ENCODE measurements at places on chromosomes 4 and X.

DNA sequence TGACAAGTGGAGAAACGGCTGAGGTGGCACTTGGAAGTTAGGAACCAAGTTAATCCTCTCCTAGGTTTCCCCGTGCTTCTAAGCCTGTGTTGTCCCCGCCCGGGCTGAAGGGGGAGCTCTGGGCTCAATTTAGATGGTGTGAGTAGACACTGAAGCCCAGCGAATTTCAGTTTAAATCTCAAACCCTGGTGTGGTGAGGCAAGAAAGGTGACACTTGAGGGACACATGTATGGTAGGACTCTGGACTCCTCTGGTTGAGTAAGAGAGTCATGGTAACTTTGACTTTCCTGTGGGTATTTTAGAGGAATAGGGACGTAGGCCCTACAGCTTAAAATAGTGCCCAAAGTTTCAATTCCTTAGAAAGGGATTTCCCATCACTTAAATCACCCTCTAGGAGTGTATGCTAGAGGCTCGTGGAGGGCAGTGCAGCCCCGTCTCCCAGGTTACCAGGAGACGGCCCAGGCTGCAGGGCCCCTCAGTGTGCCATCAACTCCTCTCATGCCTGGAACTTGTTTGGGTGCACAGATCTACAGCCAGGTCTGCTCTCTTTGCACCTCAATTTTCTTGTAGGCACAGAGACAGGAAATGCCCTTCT, 24.0 kb downstream of the HAND2 start:
- peak; percentile 62 for DNase-seq

DNA sequence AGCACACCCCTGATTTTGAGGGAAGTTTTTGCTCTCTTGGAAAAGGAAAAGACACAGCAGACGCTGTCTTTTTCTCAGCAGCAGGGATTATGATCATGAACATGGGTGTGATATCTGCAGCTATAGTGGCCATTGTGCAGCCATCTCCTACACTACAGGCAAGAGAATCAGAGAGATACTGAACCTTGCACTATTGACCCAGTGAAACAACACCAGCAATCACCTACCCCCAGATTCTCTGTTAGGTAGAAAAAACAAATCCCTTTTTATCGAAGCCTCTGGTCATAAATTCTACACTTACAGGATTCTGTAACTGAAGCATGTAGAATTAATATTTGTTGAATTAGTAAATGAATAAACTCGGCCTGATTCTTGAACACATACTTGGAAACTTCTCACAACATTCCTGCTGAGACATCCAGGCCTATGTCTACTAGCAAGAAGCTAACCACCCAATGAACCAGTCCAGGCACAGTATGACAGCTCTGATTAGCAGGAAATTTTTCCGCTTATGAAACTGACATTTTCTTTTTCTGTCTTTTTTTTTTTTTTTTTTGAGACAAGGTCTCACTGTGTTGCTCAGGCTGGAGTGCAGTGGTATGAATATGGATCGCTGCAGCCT, 5.0 kb upstream of the AFAP1 start:
- no peak for DNase-seq

GRCh38 chr4:47484168-47484567, 907 bp upstream of the ATP10D start:
- no peak for DNase-seq

GRCh38 chrX:87975365-87975764, 457.8 kb downstream of the KLHL4 start:
- DNase-seq, result no peak

- DNase-seq, result no peak
Observed at GRCh38 chr4:27239641-27240040, 379.0 kb downstream of the STIM2 start.

DNA sequence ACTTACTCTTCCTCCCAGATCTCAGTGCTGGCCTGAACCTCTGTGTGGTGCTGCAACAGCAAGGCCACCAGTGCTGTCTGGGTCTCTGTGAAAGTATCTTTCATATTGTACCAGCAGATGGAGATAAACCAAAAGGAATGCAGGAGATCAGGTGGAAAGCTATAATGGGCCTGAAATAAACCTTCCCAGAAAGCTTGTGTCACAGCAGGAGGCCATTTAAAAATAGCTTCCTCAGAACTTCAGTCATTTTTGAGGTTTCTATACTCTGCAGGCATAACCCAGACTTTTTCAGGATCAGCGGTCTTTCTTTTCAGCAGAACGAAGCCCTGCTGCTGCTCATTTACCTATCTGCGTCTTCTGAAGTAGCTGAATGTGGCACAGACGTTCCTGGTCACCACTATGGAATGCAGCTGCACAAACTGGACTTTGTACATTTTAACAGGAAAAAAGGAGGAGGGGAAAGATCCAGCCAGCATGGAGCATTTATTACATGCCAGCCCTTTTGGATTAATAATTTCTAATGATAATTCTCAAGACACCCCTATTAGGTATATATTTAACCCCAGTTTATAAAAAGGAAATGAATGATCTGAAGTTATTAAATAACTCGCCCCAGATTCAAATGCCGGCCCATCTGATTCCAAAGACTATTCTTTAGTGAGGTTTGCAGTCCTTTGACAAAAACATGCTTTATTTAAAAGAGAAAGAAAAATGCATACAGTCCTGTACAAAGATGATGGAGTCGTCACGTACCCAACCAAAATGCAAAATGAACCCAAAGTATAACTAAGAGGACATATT, 119.7 kb downstream of the NFKB1 start:
- peak; percentile 20 for DNase-seq

DNA sequence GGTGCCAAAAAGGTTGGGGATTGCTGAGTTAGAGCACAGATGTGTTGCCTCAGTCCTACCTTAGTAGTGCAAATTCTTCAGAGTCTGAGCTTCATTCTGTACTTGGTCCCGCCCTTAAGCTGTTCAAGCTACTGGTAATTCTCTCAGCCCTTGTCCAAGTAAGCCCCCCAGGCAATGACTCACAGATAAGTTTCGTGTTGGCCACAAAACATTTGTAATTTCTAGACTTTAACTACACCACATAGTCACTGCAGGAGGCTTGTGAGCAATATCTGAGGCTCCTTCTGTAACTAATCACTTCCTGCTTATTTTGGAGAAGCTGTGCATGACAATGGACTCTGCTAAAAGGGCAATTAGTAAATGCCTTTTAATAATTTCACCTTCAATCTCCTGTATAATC, 1420.5 kb downstream of the PCDH7 start:
- peak; percentile 41 for DNase-seq

DNA sequence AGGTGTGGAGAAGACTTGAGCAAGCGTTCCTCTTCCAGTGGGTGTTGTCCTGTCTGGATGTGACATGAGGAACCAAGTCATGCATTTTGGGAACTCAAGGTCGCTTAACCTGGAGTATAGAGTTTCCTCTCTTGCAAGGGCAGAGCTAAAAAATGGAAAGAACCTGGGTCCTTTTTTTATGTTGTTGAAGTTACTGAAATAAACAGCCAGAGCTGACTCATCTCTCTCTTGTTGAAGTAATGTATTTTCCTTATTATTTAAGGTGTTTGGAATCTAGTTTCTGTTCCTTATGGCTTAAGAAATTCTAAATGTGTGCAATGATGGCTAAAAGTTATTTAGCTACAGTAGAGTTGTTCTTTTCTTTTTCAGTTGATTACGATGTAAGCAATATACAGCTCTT, 314.5 kb downstream of the CAMK2D start:
- no peak for DNase-seq

DNA sequence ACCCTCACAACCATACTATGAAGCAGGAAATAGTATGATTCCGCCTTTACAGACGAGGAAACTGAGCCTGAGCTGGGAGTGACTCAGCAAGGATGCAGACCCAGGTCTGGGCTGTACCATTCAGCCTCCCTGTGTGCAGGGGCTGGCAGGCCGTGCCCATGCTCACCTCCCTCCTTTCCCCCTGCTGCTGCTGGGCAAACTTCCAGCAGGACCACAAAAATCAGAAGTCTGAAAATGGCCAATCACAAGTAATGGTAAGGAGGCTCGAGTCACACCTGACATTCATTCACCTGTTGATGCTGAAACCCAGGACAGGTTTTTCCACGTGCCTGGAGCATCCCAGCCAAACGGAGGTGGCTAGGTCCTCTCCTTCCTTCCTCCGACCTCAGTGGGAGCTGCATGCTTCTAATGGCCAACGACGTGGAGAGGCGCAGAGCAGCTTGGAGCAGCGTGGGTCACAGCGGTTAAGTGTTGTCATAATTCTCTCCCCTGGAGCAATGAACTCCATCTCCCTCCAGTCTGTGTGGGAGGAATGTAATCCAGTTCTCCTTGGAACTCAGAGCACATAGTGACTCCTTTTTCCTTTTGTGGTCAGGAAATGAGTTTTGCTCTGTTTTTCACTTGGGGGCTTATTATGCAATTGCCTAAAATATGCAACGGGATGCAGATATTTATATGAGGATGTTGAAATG, 371.7 kb downstream of the BCOR start:
- DNase-seq, result peak; percentile 38

DNA sequence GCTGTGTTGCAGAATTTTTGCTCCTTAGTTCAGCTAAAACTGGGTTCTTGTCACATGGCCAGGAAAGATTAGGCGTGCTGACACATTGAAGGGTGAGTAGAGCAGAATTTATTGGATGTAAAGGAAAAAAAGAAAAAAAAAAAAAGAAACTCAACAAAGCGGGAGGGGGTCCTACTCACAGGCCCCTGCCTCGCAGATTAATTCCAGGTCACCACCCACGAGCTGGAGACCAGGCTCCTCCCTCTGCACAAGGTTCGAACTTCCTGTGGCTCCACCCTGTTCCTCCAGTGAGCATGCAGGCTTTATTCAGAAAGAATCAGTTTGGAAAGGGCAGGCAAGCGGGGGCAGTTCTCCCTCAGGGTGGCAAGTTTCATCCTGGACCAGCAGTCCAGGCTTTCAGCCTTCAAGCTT, 17.1 kb downstream of the MGST2 start:
- DNase-seq, result no peak

DNA sequence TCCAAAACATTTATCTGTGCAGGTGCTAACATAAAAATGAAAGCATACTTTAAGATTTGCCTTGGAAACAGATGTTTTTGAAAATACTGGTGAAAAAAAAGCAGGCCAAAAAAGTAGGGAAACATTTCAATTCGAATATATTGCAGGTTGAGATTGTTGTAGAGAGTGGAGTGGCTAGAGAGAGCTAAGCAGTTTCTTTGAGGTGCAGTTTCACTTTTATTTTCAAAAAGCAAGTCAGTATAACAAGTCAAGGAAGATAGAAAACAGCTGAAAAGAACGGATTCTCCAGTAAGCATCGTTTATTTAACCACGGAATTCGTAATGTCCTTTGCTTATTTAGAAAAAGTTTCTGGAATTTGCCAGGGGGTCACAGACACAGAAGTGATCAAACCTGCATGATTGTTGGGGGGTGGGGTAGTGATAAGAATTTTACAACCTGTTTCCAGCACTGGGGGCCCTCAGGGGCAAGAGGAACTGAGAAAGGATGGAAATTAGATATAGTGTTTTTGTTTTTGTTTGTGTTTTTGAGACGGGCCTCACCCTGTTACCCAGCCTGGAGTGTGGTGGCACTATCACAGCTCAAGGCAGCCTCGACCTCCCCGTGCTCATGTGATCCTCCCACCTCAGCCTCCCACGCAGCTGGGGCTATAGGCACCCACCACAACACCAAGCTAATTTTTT, 175.0 kb downstream of the TENM3 start:
- no peak for DNase-seq

DNA sequence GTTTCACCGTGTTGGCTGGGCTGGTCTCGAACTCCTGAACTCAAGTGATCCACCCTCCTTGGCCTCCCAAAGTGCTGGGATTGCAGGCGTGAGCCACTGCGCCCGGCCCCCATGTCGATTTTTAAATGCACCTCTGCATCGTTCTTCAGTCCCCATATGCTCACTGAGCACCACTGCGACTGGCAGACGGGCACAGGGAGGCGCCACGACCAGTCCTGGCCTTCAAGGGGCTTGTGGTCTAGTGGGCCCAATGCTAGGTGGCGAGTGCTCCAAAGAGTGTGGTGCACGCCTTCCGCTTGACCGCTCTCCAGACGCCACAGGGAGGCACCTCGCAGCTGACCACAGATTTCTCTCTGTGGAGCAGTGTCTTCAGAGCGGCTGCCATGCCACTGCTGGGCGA, 11.7 kb upstream of the MSANTD1 start:
- no peak for DNase-seq

DNA sequence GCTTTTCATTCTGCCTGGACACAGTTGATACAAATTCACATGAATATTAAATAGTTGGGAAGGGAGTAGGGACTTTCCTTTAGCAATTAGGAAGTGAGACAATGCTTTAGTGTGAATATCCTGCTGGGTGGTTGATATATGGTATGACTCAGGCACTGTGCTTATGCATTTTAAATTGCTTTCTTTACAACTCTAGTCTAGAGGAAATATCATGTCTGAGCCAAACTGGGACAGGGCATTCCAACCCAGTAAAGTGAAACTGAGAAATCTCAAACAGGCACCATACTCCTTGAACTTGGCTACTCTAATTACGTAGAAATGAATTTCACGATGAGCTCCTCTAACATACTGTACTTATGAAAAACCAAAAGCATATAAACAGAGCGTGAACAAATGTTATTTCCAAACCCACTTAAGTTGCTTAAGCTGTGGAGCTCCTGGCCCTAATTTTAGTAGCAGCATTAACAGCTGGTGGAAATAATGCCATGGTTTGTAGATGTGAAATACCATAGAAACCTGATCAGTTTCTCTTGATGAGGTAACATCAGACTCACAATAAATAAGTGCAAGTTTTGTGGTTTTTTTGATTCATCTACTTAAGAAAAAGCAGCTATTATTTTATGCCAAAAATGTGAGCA, 242.9 kb upstream of the GK2 start:
- DNase-seq, result no peak

DNA sequence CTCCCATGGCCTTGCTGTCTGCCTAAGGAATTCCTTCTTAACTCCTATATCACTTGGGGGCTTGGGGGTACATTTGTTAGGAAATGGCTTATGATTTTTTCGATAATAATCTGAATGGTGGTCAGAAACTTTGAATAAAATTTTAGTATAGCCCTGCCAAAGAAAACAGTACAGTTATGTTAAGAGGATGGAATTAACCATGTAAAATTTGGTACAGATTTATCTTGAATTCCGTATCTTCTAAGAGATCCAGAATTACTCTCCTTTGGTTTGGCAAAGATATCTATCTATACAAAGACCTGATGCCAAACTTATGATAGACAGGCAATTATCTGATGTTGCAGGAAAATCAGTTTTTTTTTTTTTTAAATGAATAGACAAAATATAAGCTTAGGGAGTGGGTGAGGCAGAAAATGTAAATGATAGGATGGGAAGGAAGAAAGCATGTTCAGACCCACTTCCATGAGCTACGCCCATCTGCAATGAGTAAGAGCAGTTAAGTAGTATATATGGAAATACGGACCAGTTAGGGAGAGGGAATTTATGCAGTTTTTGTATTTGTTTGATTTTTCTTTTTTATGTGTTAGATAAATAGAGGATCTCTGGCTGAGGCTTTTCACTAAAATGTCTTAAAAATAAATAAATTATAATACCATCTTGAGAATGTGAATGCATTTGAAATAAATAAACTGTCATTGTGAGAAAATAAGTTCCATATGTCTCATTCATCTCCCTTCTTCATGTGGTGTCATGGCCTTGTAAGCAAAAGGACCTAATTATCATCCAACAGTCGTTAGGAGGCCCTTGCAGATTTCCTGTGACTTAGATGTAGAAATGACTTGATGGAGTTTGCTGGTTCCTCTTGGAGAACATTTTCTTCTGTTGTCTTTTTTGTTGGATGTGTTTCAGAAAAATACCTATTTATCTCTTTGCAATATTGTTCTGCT, 389.6 kb downstream of the ARHGAP24 start:
- no peak for DNase-seq
